ENCODE measurements at places on chromosomes 7 and 10.

GRCh38 chr7:114784746-114785145 lies 137.1 kb upstream of the MDFIC start:
- DNase-seq, result no peak

DNA sequence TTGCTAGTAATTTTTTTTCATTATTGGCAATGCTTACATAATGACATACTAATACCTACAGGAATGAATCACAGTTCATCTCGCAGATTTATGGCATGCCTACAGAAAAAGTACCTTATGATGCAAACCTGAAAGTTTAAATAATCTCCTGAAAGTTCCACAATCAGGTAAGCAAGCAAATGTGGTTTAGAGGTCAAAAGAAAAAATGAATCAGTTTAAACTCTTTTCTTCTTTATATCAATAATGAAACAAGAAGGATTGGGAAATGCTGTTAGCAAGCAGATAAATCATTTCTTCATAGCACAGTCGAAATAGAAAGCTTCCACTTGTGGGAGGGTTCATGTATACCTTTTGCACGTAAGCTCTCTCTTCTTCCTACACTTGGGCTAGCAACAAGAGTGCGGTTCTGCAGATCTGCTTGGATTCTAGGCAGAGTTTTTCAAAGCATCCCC lies 53.7 kb upstream of the MTPN start:
- DNase-seq, result no peak

- no peak for DNase-seq
Measured at GRCh38 chr10:132885451-132886210, 56.7 kb downstream of the CFAP46 start.

- DNase-seq, result no peak
Measured at GRCh38 chr7:149476791-149477190, 15.9 kb upstream of the ZNF777 start.

DNA sequence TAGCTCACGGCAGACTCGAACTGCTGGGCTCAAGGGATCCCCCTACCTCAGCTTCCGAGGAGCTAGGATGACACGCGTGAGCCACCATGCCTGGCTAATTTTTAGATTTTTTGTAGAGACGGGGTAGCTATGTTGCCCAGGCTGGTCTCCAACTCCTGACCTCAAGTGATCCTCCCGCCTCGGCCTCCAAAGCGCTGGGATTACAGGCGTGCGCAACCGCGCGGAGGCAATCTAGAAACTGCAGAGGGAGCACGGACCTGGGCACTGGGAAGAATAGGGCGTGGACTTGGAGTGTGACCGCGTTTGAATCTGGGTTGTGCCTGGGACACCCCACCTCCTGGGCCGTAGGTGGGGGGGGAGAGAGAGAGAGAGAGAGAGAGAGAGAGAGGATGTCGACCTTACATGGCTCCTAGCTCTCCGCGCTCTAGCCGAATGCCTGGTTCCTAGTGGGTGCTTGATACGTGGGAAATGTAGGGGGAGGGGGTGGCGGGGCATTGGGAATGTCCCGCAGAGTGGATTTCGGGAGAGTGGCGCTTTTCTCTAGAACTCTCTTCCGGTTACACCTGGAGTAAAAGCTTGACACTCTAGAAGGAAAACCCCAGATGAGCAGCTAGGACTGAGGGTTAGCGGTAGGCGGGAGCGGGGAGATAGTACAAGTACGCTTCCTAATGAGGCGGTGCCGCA lies 1.2 kb upstream of the MAP3K8 start:
- no peak for DNase-seq

GRCh38 chr7:116583653-116584052 lies 58.8 kb downstream of the CAV1 start:
- peak; percentile 45 for DNase-seq

DNA sequence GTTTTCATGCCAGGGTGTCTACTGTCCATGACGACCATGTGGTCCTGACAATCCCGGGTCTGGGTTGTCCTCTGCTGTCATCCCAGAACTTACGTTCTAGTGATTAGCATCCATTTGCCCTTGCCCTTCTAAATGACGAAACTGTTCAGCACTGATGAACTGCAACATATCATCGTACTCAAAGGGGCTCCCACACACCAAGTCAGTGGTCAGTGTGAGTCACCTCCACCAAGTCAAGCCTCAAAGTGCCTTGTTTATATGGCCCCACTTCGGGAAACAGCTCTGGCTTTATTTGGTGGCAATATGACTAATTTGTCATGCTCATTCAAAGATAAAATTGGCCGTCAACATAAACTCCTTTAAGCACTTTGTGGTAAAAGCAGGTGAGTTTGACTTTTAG lies 110.7 kb downstream of the FRMD4A start:
- no peak for DNase-seq

DNA sequence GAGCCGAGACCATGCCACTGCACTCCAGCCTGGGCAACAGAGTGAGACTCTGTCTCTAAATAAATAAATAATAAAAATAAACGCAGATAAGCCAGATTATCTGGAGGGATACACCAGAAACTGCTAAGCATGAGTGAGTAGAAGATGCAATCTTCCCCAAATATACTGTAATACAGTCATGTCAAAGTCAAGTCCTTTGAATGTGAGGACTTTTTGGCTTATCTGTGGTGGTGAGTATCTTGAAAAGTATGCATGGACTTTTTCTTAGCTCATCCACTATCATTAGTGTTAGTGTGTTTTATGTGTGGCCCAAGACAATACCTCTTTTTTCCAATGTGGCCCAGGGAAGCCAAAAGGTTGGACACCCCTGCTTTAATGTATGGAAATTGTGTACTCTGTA lies 44.7 kb upstream of the PITRM1 start:
- peak; percentile 53 for DNase-seq

- DNase-seq, result no peak
Measured at GRCh38 chr10:96279191-96279641, 7.8 kb upstream of the BLNK start.

DNA sequence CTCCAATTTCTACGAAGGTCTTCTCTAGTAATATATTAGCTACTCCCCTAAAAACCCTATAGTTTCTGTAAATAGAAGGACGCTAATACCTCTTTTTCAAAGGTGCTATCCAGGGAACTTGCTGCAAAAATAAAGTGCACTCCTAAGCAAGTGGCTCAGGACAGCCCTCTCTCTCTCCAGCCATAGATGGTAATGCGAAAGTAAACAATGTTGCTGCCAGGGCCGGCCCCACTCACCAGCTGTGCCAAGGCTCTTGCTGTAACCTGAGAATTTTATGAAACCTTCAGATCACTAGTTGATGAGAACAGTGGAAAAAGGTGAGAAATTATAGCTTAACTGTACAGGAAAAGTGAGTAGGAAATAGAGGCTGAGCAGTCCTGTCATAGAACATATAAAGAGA lies 10.9 kb upstream of the TAS2R39 start:
- peak; percentile 21 for DNase-seq

- no peak for DNase-seq
Measured at GRCh38 chr10:47030191-47030703, 119.0 kb downstream of the PTPN20 start.

DNA sequence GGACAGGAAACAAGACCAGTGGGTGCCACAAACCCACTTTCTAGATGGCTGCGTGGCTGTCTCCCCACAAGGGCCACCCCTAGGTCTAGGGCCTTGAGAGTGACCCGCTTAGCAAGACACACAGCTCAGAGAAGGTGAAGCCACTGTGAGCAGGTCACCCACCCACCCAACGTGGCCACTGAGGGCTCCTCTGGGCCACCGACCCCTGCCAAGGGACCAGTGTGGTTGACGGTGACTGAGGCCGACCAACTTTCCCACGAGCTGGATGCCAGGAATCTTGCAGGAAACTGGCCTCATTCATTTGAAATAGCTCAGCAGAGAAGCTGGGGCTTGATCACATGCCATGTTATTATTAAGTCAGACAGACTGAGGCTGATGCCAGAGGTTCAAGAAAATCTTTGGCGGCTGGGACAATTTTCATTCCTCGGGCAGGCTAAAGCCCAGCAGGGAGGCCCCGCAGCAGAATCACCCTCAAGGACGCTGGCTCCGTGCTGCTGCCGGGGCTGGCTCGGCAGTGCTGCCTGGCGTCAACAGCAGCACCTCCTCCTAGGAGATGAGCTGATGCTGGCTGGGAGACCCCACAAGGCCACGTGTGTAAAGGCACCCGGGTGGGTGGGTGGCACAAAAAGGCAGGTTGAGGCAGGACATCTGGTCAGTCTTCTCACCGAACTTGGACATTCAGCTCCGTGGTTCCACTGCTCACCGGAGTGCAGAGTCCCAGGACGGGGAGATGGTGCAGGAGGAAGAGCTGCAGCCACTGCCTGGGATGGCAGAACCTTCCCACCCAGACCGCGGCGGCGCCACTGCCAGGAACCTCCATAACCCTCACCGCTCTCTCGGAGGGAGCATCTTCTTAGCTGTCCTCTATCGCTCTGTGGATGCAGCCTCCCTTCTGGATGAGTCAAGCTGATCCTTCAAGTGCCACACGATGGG lies 57.8 kb downstream of the ZRANB1 start:
- DNase-seq, result no peak

DNA sequence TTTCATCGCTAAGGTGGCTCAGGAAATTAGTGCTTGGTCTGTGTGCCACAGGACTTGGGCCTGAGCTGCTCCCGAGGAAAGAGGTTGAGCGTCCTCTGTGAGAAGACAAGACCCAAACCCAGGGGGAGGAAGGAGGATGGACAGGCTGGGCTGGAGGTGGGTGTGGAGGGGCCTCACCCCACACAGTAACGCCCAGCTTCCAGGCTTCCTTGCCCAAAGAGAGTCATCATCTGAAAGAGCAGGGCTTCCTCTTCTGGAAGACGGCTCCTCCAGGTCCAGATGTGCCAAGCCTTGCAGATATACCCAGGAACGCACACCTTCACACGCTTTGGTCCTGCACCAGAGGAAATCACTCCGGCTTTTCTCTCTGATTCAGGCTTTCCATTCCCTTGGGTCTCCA lies 127.8 kb upstream of the MGMT start:
- DNase-seq, result no peak

DNA sequence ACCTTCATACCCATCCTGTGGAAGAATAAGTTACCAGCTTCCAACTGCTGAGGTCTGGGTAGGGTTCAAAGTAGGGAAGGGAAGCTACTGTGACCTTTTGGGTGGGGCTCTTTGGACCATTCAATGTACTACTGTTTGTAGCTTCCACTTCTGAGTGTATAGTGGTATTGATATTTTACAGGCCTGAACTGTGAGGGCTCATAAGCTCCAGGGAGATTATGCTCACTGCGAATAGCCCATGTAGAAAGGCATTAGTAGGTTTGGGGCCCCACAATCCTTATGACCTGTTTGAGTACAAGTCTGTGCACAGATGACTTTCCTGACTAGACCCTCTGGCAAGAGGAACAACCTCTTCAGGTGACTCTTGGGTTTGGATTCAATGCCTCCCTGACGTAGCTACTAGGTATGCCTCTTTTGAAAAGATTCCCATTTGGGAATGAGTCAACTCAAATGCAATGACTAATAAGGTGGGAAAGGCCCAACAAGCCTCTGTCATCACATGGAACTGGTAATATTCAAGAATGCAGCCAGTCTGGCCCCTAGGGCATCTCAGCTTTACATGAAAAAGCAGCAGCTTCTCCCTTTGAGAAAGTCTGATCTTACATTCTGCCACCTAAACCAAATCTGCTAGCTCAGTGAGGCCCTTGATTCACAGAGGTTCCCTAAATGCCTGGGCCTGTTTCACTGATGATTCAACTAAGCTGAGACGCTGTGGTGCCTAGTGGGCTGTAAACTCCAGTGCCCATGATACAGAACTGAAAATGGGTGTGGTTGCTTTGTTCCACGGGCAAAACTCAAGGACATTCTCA lies 79.8 kb downstream of the ABI1 start:
- DNase-seq, result peak; percentile 80

DNA sequence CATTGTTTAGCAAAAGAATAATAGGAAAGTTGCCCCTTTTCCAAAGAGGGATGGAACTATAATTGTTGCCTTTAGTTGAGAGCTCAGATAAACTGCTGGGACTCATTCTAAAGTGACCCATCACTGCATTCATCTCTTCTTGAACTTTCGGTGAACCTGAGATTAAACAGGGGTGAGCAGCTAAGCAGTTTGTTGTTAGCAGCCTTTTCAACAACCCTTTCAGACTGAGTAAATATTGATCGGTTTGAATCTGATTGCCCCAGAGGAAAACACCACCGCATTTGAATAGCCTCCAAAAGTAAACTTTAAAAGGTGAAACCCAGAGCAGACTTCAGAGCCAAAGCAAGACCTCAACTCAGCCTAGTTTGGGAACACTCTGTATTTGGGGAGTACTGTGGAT lies 4.7 kb downstream of the HOXA1 start:
- DNase-seq, result no peak

DNA sequence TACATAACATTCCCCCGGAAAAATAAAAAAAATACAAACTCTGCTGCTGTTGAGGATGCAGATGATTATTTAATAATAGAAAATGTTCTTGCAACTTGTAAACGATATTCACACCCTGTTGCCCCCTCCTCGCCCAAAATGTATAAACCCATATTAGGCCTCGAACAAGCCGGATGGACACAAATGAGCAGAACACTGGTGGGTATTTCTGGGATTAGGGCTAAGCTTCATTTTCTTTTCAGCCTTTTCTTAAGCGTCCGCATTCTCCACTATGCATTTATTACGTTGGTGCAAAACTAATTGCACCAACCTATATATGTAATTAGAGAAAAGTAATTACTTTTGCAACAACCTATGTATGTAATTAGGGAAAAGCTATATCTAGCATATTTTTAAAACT lies 349 bp upstream of the GNG11 start:
- DNase-seq, result no peak

DNA sequence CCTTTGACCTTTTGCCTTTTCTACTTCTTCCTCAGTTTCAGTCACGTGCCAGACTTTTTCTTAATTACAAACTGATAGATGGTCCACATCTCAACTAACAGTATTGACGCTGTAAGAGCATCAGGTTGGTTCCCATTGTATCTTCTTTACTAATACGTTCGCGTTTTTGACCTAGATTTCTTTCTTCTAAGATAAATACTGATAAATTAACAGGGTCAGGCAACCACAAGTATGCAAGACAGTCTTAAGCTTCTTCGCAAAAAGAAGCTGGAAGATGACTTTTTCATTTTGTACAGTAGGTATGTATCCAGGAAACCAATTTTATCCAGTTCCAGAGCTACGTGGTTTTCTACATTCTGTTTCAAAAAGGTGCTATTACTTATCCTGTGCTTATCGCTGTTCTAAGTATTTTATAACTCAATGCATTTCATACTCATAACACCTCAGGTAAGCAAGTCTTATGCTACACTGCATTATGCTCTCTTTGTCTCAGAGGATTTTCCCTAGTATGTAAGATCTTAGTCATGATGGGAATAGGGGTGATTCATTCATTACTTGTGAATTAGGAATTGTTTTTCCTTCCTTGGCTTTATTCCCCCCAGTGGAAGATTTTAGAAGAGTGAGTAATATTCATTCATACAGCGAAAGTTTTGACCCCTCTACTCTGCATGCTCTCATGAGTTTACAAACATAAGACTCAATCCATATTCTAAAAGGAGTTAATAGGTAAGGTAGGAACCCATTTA lies 955 bp downstream of the DUS4L start:
- peak; percentile 81 for DNase-seq

GRCh38 chr7:149686011-149686410 lies 87.4 kb downstream of the ZNF467 start:
- DNase-seq, result no peak

GRCh38 chr10:29319205-29319781 lies 30.4 kb downstream of the LYZL1 start:
- DNase-seq, result no peak
